NCI-H748 treated with DMSO at 0.1 percent for 48 hours (cell line): ENCODE measurements at places on chromosomes 12 and 14.

DNA sequence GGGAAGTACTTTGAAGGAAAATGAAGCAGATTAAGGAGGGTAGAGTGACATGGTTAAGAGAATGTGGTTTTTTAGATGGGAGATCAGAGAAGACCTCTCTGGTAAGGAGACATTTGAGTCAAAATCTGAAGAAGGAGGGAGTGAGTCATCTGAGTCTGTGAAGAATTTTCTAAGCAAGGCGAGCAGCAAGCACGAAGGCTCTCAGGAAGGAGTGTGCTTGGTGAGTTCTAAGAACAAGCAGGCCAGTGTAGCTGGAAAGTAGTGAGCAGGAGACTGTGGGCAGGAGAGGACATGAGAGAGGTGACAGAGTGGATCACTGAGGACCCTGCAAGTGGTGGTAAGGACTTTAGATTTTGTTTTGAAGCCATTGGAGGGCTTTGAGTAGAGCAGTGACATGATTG is 76.3 kb upstream of the FUT8 start:
- DNase-seq = no peak

- no peak for DNase-seq
Measured at GRCh38 chr12:117774941-117775775, 193.6 kb downstream of the KSR2 start.

GRCh38 chr12:65367396-65367795 is 88.9 kb downstream of the MSRB3 start:
- no peak for DNase-seq

GRCh38 chr14:102819747-102820330 is 42.6 kb downstream of the TRAF3 start:
- no peak for DNase-seq

- no peak for DNase-seq
Measured at GRCh38 chr14:76154539-76155126, 2.9 kb downstream of the GPATCH2L start.

GRCh38 chr12:2154521-2154920 is 101.7 kb downstream of the CACNA1C start:
- no peak for DNase-seq

DNA sequence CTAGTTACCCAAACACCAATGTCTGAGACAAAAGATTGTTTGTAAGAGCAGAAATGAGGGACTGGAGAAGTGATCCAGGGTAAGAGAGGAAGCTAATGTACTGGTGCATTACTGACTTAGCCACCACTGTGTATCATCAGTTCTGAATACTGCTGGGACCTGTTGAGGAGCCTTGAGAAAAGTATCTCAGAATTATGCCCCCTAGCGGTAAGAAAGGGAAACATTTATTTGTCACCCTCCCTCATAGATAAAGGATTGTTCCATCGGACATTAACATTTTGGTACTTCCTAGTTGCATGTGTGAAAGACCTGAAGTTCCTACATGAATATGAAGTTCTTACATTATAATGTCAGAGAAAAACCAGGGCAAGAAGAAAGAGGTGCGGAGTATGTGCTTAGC is 612.5 kb downstream of the FSCB start:
- DNase-seq = no peak

- no peak for DNase-seq
Measured at GRCh38 chr14:105487986-105488777, 1.5 kb downstream of the CRIP1 start.

- no peak for DNase-seq
Measured at GRCh38 chr14:73289729-73290128, 52.4 kb downstream of the PAPLN start.

GRCh38 chr14:90349739-90350138 is 18.0 kb upstream of the NRDE2 start:
- DNase-seq = no peak

DNA sequence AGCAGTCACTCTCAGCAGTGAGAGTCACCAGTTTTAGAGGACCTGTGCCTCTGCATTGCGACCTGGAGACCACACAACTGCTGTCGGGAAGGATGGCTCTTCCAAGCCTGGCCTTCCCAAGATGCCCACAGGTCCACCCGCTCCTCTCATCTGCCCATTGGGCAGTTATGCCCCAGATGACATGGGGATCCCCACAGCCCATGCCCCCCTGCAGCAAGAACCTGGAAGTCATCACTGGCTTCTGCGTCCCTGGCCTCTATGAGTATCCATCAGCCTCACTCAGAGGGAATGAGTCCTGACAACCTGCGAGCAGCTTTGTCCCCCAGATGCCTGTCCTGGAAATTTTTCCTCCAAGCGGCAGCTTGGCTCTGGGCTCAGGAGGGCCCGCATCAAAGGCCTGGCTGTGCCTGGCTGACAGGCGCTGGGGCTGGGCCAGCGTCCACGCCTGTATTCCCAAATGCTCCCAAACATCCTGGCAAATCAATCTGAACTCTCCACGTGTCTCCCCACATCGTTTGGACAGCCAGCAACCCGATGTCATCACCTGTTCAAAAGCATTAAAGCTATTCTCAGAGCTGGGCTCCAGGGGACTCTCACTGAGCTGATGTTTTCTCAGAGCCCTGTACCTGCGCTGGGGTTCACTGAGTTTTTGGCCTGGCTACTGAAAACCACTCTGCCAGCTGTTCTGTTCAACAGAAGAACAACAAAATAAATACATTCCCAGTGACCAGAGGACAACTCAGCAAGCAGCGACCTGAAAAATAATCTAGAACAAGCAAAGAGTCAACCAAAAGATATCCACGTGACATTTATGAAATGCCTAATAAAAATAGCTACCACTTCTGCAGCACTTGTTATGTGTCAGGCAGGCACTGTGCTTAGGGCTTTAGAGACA is 57.8 kb downstream of the CLMN start:
- DNase-seq = no peak

DNA sequence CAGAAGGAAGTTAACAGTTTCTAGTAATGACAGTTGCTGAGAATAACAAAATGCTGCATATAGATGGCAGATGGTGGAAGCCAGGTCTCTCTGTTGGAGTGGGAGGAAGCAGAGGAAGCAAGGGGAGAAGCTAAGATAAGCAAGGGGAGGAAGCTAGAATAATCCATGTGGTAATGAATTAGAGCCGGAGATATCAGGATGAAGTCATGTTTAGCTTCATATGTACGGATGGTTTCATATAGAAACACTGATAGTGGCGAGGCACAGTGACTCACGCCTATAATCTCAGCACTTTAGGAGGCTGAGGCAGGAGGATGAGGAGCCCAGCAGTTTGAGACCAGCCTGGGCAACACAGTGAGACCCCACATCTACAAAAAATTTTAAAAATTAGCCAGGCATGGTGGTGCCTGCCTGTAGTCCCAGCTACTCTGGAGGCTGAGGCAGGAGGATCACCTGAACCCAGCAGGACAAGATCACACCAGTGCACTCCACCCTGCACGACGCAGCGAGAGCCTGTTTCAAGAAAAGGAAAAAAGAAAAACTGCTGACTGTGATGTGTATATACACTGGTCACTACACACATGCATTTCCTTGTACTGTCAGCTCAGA is 49.2 kb downstream of the ANAPC7 start:
- no peak for DNase-seq

GRCh38 chr12:210277-211141 is 3.4 kb downstream of the SLC6A12 start:
- DNase-seq = no peak

GRCh38 chr14:96214793-96215192 is 10.2 kb downstream of the BDKRB2 start:
- no peak for DNase-seq

DNA sequence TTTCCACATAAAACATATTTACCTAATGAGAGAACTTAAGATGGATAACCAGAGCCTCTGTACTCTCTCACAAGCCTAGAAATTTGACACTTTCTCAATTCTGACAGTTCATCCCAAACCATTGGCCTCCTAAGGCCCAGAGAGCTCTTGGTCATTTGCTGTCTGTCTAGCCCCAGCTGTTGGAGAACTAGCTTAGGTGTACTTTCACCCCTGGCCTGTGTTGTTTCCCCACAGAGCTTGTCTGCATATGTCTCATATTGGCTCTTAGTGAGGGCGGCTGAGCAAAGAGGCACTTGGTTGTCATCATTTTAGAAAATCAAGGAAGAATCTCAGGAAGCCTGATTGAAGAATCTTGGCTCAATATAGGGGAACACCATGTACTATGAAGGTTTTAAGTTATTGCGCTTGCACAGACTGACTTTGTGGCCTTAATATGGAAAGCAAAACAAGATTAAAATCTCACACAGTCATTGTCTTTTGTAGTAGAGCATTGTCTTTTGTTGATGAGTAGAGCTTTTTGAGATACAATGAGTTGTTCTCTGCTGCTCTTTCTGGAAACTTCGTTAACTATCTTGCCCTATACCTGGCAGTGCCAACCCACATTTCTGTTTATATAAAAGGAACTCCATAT is 324.6 kb downstream of the RAD51B start:
- DNase-seq = no peak

- no peak for DNase-seq
Measured at GRCh38 chr14:24681056-24681455, 47.1 kb upstream of the GZMB start.

GRCh38 chr12:65156366-65156841 is 13.0 kb upstream of the LEMD3 start:
- DNase-seq = no peak

GRCh38 chr14:65958664-65959562 is 527.3 kb upstream of the CCDC196 start:
- peak; percentile 55 for DNase-seq

GRCh38 chr12:116896411-116896924 is 14.3 kb upstream of the FBXW8 start:
- no peak for DNase-seq

- peak; percentile 59 for DNase-seq
Measured at GRCh38 chr14:103923863-103924262, 4.4 kb upstream of the TDRD9 start.

DNA sequence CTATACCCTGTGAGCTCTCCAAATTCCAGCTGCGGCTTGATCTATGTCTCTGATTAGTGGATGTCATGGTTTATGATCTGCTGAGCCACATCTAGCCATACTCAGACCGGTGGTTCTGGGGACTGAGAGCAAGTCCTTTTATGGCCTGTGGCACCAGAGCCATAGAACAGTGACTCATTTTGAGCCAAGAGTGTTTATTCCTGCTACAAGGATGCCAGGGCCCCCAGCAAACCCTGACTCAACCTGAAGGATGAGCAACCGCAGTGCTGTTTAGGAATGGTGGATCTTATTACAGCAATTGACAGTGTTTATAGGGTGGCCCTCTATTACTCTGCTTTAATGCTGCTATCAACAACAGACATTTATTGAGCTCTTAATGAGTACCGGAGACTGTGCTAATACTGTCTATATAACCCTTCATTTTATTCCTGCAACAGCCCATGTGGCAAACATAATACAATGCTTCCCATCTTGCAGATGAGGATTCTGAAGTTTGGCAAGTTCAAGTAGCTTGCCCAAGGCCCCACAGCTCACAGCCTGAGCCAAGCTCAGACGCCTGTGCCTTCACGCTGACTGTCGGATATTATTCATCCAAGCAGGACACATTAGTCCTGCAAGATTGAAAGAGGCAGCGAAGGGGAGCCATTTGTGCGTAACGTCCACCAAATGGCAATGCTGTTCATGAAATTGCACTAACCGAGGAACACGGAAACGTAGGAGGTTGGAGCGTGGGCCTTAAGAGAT is 273.6 kb upstream of the PWP1 start:
- no peak for DNase-seq

GRCh38 chr12:111954969-111955368 is 58.0 kb downstream of the TMEM116 start:
- DNase-seq = no peak

DNA sequence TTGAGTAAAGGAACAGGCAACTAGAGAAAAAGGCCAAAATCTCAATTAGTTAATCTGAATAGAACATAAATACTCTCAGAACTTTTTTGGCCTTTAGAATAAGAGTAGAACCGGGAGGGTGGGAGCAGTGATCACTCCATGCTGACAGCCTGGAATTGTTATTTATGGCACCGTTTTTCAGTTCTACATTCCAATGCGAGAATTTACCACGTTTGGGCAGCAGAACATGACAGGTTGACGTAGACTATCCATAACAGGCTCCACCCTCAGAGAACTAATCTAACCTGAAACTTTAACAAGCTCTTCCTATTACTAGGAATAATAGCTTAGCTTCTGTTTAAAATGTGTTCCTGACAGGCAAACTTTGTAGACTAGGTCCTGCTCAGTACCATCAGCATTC is 379.1 kb downstream of the SEC23A start:
- no peak for DNase-seq

- no peak for DNase-seq
Measured at GRCh38 chr12:51898937-51899336, 8.4 kb upstream of the ACVRL1 start.

- DNase-seq = no peak
Measured at GRCh38 chr12:103773109-103773910, 67.7 kb downstream of the NT5DC3 start.

- no peak for DNase-seq
Measured at GRCh38 chr12:54660320-54660962, 12.3 kb upstream of the DCD start.

GRCh38 chr12:104588921-104589590 is 132.3 kb downstream of the CHST11 start:
- DNase-seq = no peak

- DNase-seq = no peak
Measured at GRCh38 chr14:98185036-98185435, 1087.0 kb downstream of the BCL11B start.

- DNase-seq = no peak
Measured at GRCh38 chr14:80426683-80427082, 215.4 kb upstream of the DIO2 start.

- DNase-seq = no peak
Measured at GRCh38 chr12:14776236-14776961, 26.9 kb downstream of the WBP11 start.

DNA sequence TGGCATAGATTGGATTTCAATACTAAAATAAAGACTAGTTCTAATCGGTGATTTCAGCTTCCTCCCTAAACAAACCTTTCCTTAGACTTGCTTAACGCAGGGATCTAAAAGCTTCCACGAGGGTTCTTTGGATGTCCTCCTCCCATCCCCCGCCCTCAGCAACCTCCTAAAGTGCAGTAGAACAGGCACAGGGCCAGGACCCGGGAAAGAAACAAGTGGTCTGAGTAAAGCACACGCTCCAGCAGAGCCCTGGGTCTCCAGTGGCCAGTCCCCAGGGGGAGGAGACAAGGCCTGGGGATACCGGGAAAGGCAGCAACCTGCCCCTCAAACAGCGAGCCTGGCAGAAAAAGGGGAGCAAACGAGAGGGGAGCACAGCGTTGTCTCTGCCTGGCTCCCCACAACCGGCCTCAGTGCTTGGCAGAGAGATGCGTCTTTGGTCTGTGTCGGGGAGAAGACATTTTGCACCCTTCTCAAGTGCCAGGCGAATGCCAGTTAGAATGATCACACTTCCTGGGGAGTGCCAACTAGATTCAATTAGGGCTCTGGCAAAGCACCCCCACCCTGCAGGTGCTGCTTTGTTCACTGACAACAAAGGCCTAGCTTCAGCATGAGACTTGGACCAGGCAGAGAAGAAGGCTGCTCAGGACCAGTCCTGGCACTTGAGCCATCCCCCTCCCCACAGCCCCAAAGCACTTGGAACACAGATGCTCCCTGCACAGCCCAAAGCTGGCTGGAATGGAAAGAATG is 17.1 kb upstream of the SLC6A12 start:
- DNase-seq = no peak

DNA sequence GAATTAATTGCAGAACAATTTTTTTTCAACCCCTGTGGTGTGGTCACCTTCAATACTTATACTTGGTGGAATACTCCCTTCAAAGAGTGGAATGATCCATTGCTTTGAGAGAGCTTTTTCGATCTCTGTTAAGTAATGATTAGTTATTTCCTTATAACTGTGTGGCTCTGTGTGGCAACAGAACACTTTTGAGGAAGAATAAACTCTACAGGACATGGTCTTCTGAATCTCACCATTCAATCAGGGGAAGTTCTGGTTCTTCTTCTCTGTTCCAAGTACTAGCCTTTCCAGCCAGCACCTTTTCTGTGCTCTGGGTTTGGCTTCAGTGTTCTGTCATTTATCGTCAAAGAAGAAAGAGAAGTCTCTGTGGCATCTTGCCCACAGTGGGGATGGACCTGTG is 369.2 kb downstream of the ZFP36L1 start:
- no peak for DNase-seq
